T-cell (primary cell): ENCODE measurements at places on chromosomes 1 and 21.

GRCh38 chr21:44802396-44803153 lies 955 bp upstream of the UBE2G2 start:
- DNase-seq: no peak

- no peak for DNase-seq
Measured at GRCh38 chr1:248631354-248632008, 3.4 kb downstream of the OR2T11 start.

DNA sequence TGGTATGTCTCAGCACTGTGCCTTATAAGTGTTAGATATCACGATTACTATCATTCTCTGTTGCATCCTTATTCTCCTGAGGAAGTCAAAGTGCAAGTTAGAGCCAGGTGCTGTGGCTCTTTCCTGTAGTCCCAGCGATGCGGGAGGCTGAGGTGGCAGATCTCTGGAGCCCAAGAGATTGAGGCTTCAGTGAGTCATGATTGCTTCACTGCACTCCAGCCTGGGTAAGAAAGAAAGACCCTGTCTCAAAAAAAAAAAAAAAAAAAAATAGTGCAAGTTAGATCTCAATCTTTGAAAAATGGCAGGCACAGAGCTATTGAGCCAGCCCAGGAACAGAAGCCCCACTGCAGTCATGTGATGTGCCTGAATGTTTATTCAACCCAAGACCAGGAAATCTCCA lies 147.8 kb upstream of the POGK start:
- DNase-seq: no peak

- DNase-seq: no peak
Measured at GRCh38 chr1:43509007-43509739, 21.5 kb upstream of the PTPRF start.

- no peak for DNase-seq
Measured at GRCh38 chr1:10932088-10932487, 80.4 kb upstream of the TARDBP start.

- no peak for DNase-seq
Measured at GRCh38 chr1:206903687-206904086, 6.4 kb downstream of the IL24 start.

DNA sequence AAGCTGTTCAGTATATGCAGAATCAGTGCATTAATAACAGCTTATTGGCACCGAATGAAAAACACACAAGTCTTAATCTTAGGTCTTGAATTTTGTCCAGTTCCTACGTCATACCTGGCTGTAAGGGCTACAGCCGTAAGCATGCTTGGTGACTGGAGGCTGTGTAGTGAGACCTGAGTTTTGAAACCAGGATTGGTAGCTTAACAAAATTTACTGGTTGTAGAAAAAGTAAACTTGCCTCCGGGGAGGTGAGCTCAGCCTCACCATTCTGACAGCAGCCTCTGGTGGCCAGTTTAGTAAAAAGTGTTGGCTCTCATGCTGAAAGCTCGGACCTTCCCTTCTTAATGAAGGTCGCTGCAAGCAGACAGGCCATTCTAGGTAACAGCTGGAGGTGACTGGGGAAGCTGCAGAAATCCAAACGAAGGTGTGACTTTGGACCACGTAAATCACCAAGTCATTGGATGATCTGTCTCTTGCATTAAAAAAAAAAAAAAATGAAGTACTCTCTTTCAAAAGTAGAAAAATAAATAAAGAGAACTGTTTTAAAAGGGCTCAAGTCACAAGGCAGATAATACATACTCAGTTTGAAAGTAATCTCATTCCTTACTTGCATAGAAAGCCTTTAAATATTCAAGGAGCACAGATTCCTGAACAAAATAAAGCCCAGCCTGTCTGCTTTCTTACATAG lies 48.9 kb downstream of the HLCS start:
- no peak for DNase-seq

GRCh38 chr21:36384885-36385232 lies 333 bp upstream of the CHAF1B start:
- DNase-seq: no peak

- no peak for DNase-seq
Measured at GRCh38 chr1:59509341-59509875, 212.5 kb downstream of the FGGY start.

DNA sequence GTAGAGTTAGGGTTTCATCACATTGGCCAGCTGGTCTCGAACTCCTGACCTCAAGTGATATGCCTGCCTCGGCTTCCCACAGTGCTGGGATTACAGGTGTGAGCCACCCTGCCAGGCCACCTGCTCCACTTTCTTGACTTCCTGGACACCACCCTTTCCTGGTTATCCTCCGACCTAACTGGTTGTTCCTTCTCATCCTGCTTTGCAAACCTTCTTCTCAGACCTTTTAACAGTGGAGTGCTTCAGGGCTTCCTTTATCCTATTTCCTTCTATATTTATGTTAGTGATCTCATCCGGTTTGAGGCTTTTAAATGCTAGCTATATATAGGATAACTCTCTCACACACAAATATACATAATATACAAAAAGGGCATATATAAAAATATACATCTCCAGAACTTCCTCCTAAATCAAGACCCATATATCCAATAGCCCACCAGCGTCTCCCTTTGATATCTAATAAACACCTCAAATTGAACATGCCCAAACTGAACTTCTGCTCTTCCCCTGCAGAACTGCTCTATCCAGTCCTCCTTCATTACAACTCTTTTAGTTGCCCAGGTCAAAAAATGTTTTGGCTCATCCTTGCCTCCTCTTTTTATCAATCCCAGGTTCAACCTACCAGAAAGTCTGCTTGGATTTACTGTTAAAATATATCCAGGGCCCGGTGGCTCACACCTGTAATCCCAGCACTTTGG lies 19.5 kb upstream of the UQCRHL start:
- DNase-seq: no peak

- DNase-seq: no peak
Measured at GRCh38 chr1:64894438-64895196, 71.7 kb downstream of the JAK1 start.

DNA sequence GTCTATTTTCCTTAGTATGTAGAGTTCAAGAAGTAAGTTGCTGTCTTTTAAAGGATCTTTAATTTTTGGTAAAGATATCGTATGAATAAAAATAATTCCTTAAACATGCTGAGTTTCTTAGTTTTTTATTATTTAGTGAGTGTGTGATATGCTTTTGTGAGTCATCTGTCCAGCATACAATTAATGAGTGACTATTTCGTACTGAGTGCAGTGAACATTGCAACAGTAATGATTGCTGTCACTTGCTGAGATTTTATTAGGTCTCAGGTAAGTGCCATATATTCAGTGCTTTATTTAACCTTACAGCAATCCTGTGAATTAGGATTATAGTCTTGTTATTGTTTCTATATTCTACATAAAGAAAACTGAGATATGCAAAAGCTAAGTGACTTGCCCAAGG lies 22.6 kb downstream of the MIGA1 start:
- no peak for DNase-seq

GRCh38 chr1:55927702-55928290 lies 651.6 kb downstream of the PLPP3 start:
- no peak for DNase-seq

- DNase-seq: no peak
Measured at GRCh38 chr1:14205066-14205465, 393.4 kb upstream of the KAZN start.

DNA sequence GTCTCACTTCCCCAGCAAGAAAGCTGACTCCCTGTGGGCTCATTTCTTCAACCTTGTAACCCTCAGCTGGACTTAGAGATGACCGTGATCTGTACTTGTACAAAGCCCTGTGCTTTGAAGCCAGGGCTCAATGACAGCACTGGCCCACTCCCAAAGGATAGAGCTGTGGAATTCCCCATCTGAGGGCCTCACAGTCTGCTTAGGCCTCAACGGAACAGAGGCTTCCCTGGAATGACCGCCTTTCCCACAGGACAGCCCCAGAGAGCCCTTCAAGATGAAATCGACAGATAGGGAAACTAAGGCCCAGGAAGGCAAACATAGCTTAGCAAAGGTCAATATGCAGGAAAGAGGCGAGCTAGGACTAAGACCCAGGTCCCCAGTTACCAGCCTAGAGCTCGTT lies 11.5 kb downstream of the SLC9A1 start:
- no peak for DNase-seq

- DNase-seq: no peak
Measured at GRCh38 chr1:59742526-59742925, 72.2 kb upstream of the HOOK1 start.

DNA sequence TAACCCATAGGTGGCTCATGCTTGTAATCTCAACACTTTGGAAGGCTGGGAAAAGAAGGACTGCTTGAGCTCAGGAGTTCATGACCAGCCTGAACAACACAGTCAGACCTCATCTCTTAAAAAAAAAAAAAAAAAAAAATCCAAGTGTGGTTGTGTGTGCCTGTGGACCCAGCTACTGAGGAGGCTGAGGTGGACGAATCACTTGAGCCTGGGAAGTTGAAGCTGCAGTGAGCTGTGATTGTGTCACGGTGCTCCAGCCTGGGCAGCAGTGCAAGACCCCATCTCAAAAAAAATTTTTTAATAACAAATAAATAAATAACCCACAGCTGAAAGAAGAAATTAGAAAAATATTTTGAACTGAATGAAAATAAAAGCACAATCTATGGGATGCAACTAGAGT lies 13.8 kb downstream of the INTS7 start:
- no peak for DNase-seq

GRCh38 chr21:31660591-31660990 lies 1.1 kb downstream of the SOD1 start:
- no peak for DNase-seq

- no peak for DNase-seq
Measured at GRCh38 chr1:112533029-112533428, 24.3 kb downstream of the WNT2B start.
